ENCODE measurements at places on chromosomes 4 and X.

DNA sequence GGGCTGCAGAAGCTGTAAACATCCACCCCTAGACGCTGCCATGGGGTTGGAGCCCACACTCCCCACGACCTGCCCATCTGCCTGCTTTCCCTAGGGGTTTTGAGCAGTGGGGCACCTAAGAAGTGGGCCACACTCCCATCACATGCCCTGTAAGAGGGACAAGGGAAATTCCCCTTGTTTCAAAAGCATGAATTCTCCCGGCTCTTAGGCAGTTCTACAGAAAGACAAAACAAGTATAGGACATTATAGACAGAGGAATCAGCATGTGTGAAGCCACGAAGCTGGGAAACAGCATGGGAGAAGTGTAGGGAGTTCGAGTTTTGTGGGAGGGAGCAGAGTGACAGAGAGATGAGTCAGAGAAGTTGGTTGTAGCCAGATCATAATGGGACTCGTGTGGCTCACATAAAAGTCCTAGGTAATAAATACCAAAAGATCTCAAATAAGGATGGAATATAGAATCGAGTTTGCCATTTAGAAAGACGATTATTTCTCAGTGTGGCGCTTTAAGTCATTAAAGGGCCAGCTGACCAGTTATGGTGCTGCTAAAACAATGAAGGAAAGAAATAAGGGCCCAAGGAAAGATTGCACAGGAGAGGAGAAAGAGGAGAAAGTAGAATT lies 23.9 kb downstream of the APOO start:
- no peak for DNase-seq

DNA sequence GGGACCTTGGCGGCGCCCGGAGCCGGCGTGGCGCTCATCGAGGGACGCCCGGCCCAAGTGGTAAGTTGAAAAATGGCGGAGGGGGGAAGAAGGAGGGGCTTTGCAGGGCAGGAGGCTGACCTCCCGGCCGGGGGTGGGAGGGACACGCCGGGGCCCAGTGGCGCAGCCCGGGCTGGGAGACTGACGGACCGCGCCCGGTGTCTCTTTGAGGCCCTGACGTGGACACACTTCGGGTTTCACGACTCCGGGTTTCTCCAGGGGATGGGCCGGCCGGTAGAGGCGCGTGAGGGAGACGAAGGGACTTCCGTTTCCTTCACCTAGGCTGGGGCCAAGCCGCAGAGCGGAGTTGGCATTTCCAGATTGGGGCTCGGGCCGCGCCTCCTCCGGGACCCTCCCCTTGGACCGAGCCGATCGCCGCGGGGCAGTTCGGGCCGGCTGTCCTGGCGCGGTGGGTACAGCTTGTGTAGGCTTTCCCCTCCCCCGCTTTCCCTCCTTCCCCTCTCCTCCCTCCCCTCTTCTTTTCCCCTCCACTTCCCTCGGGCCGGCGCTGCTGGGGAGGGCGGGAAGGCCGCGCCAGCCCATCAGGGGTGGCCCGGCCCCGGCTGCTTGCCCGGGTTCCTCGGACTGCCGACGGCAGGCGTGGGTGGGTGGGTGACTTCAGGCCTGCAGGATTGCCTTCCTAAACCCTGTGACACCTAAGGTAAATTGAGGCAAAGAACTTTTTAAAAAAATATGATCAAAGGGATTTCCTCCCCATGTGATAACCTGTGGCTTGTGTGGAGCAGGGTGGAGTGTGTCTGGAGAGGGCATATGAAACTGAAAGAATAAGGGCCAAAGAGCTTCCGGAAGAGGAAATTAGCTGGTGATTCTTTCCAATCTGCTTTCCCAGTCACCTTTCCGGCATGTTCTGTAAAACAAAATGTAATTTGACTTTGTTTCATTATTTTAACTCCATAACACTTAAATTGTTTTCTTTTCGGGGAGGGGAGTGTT lies at the start of gene XIAP:
TSS of gene XIAP (plus strand) at position 208 of the 993 bp plus-strand sequence. CDS start 25,610 bp downstream, outside the sequence.
- peak; percentile 35 for DNase-seq

GRCh38 chrX:131513159-131513914 lies 30.5 kb upstream of the OR13H1 start:
- DNase-seq = no peak

DNA sequence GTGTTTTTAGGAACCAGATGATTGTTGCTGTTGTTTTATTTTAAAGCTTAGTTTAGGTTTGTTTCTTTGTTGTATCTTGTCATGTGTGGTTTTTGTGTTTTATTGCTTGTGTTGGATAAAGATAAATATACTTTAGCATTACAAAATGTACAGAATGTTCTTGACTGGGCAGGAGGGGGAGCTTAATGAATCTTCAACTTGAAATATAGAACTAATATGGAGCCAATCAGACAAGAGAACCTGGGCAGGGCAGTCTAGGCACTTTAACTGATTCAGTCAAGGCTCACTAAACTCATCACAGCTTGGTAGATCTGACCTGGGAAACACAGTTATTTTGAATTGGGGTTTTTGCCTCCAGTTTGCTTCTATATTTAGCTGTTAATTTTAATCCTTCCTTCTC lies 304.2 kb downstream of the ARHGAP24 start:
- DNase-seq = no peak

- no peak for DNase-seq
These were observed 163.2 kb downstream of the HHIP start for GRCh38 chr4:144809056-144809640.

- DNase-seq = no peak
These were observed 332.7 kb downstream of the MID1IP1 start for GRCh38 chrX:39133971-39134370.

DNA sequence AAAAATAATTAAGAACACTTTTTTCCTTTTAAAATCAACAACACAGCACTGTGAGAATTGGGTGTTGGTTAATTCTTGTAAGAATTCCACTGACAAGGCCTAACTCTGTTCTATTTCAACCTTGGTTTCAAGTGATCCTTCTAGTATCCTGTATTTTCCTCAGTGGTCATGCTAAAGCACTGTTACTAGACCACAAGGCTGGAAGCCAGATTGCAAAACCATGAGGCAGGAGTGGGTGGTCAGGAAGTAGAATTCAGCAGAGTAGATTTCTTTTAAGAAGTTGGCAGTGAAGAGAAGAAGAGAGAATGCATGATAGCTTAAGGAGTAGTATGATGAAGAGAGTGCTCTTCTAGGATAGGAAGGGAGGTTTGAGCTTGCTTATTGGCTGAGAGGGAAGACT lies 71.6 kb upstream of the LEF1 start:
- DNase-seq = no peak

DNA sequence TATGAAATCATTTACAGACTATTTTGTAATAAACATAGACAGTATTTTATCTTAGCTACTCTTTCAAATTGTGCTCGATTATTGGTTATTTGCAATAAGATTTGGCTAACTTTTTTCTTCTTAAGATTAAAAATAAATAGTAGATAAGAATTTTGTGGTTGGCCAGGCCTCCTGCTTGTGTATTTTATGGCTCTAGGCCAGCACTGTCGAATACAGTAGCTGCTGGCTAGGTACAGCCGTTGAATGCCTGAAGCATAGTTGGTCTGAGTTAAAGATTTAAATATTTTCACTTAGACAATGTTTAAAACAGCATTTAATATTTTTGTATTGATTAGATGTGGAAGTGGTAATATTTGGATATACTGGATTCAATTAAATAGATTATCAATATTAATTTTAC lies 481.0 kb downstream of the SPRY1 start:
- no peak for DNase-seq

- DNase-seq = no peak
These were observed 127.3 kb upstream of the HUWE1 start for GRCh38 chrX:53813670-53814440.

- DNase-seq = no peak
These were observed 247.7 kb upstream of the FTHL17 start for GRCh38 chrX:31319586-31319985.

DNA sequence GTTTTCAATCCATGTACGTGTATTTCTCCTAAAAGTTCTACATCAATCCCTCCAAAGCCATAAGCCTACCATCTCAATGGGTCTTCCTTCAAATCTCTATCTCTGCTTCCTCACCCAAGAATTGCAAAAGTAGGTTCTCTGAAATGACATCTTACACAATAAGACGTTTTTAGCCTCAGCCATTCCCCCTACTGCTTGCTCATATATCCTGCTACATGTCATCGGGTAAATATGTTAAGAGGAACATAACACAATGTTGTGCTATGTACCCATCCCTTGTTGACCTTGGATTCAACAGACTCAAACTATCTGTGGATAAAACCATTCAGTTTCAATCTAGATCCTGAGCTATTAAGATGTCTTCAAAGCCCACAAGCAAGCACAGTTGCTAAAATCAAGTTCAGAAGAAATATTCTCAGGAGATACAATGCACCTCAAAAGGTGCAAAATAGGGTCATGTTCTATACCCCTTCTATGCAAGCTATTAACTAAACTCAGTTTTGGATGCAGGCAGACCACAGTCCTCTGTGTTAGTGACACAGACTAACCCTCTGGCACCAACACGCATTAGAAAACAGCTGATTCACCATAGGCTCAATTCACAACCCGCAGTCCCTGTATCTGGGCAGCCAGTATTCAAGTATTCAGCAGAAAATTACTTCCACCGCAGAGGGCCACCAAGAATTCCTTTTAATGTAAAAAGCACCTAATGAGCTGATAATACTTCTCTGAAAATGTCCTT lies 56.8 kb downstream of the CD99L2 start:
- DNase-seq = no peak

DNA sequence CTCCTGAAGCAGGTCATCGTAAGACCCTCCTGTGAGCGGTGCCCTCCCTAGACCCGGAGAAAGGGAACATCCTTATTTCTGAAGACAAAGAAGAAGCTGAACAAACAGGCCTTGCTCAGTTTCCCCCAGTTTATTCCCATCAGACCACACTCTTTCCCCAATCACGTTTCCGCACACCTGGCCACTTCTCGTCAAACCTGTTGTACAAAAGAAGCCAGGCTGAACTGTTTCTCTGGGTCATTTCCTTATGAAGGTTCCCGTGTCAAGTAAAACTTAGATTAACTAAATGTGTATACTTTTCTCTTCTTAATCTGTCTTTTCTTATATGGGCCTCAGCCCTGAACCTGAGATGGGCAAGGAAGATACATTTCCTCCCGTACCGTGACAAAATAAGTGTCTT lies 111.6 kb upstream of the ENPP6 start:
- no peak for DNase-seq

GRCh38 chr4:13920901-13921300 lies 293.4 kb upstream of the BOD1L1 start:
- DNase-seq = no peak

DNA sequence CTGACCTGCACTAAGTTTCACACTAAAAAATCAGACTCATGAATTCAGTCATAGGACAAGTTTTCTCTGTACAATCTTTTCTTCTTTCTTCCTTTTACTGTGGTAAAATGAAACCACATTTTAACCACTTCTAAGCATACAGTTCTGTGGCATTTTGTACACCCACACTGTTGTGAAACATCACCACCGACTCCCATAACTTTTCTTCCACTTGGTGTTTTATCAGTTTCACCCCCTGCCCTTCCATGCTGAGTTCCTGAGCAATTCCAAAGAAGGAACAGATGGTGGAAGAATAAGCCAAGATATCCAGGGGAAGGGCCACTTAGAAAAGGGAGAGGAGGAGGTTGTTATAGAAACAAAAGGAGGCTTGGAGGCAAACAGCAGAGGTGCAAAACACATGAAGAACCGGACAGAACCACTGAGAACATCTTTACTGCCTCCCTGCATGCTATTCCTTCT lies 22.6 kb downstream of the SLC25A4 start:
- DNase-seq = no peak

DNA sequence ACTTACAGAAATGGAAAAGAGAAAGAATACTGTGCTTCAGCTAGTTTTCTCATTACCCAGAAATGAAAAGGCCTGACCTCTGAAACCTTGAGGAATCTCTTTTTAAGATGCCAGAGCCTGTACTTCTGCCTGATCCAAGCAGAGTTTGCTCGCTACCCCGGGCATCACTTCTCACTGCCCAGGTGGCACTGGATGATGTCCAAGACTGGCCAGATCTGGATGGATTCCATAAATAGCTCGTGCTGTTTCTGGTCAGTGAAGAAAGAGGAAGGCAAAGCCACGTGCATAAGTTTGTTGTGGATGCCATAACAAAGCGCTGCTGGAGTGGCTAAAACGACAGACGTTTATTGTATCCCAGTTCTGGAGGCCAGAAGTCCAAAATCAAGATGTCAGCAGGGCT lies 133.5 kb downstream of the TBL1X start:
- no peak for DNase-seq

DNA sequence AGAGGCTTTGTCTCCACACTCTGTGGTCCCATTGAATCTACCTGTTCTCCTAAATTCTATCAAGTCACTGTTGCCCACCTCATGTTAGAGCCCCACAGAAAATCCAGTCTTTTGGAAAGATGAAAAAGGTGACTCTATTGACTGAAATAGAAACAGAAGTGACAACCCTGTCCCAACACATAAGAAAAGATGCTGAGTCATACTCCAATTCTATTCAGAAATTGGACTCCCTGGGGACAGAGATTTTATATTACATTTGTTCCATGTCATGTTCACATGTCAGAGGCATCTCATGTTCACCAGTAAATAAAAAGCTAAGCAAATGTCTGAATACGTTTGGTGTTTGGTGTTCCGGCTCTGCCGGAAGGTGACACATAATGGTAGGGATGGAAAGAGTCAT lies 2.9 kb upstream of the GRPR start:
- DNase-seq = no peak

DNA sequence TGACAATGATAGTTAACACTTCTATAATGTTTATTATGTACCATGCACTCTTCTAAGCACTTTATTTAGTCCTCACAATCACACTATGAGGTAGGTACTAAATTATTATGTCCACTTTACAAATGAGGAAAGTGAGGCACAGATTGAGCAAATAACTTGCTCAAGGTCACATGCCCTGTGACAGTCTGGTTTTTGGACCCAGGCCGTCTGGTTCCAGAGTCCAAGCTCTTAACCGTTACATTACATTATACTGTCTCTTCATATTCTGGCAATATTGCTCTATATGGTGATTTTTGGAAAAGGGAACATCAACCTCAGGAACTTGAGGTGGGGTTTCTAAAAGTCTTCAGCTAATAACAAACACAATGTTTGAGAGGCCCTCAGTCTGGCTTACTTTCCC lies 12.8 kb downstream of the SYTL4 start:
- no peak for DNase-seq

Measured in SHP77 treated with DMSO at 0.1 percent for 48 hours (cell line).